Stimulated activated CD4-positive, alpha-beta T cell treated with anti-CD3 and anti-CD28 coated beads, Interleukin-1b, Interleukin-23, amount 100 ng/mL, for 4 hours (primary cell): ENCODE measurements at places on chromosomes 5 and 9.

GRCh38 chr9:72772661-72773060 lies 180.2 kb downstream of the ALDH1A1 start:
- no peak for DNase-seq

DNA sequence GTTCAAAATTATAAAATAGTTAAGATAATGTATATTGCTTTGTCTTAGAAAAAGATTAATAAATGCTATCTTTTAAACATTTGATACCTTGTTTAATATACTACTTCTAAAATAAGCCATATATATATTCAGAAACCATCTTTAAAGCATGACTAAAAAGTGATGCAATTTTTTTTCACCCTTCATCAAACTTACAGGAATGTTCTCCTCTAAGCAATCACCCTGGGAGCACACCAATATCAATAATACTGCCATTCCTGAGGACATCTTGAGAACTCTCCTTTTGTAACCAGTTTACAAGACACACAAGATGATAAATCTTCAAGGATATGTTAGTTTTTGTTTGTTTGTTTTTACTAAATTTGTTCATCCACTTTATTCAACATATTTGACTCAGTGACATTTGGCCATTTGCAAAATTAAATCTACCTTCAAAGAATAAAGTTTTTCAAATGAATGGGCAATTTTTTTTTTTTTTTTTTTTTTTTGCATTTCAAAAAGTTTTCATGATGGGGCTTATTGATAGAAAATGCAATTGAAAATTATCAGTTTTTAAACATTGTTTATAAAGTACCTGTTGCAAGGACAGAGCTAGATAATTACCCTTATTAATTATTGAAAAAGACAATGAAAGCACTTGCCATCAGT lies 17.2 kb downstream of the FOXD1 start:
- DNase-seq, result no peak

GRCh38 chr5:36683821-36684434 lies 77.5 kb downstream of the SLC1A3 start:
- DNase-seq, result no peak

GRCh38 chr5:158570502-158570901 lies 529.2 kb downstream of the EBF1 start:
- no peak for DNase-seq

DNA sequence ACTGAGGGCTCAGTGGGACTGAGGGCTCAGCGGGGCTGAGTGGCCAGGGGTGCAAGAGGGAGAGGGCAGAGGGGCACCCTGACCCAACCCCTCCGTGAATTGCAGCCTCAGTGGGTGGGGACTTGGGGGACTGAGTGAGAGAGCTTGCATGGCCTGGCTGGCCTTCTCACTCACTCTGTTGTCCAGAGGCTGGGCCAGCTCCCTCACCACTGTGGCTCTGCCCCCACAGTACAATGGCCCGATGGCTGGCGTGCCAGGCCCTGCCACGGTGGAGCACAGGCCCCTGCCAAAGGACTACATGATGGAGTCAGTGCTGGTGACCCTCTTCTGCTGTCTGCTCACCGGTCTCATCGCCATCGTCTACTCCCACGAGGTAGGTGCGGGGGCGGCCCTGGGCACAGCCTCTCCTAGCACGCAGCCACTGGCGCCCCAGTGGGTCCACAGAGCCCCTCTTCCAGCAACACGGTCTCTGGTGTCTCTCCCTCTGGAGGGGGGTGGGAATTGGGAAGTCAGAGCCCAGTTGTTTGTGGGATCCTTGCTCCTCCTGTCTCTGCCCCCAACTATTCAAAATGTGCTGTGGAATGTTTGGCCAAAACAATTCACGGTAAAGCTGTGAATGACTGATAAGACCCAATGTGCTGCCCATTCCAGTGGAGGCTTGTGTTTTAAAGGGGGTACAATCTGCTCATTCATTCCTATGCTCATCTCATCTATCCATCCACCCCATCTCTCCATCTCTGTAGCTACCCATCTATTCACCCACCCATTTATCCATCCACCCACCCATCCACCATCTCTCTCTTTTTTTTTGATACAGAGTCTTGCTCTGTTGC lies 10.7 kb downstream of the PRRT1B start:
- DNase-seq, result no peak

- no peak for DNase-seq
Observed at GRCh38 chr9:92950359-92950955, 3.1 kb downstream of the FGD3 start.

- no peak for DNase-seq
Observed at GRCh38 chr5:134053314-134053839, 48.6 kb upstream of the VDAC1 start.

DNA sequence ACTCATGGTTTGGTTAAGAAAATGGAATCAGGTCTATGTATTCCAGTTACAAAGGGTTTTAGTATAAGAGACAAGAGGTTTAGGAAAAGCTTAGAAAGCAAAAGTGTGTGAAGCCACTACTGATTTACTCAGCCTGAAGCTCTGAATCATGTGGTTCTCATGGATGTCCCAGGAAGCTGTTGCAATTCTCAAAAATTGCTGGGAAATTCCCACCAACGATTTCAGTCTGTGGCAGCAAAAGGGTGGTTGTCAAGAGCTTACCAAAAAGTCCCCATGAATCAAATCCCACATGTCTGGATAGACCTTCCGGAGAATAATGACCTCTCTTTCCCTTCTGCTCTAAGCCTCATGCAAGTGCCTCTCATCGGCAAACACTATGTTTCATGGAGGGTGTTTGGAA lies 929.9 kb downstream of the TLE4 start:
- DNase-seq, result no peak

- no peak for DNase-seq
Observed at GRCh38 chr9:99851500-99851822, 29.8 kb downstream of the NR4A3 start.

DNA sequence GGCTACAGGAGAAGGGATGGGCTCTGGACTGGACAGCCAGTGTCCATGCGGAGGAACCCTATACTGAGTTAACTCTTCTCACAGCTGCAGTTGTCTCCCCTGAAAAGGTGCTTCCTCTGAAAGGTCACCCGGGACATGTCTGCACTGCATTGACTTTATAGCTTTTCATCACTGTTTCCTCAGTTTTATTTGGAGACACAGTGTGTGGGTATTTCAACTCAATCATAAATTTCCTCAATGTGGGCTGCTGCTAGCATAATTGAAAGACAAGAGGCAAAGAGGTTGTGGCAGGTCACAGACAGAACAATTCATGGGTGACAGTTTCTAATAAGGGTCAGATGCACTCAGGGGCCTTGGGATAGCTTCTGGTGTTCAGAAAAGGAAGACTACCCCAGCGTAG lies 336.8 kb downstream of the KDM4C start:
- no peak for DNase-seq

DNA sequence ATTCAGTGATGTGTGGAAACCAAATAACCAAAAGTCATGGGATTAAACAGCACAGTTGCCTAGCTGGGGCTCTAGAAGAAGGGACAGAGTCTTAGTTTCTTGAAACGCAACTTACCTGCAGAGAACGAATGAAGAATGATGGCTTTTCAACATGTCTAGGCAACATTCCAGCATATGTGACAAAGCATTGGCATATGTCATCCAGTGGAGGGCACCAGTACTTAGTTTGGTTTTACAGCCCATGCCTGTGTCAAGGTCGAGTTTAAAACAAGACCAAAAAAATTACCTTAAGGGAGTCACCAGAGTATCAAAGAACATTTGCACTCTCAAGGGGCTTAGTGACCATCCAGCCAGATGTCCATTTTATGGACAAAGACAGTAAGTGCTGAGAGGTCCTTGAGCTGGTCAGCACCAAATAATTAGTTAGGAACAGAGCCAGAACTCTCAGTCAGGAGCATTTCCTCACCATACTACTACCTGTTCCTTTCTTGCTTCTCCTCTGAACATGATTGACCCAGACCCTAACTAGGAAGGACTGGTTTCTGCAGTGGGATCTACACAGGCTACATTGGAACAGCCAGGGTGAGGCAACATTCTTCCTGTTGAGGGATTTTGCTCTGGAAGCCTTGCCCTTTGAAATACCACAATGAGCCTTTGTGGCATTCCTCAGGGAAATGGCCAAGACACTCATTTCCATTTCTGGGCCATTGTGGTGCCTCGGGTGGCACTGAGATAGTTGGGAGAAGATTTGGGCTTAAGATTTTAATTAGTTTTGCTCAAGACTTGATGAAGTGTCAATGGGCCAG lies 75.4 kb upstream of the ANKH start:
- DNase-seq, result no peak

DNA sequence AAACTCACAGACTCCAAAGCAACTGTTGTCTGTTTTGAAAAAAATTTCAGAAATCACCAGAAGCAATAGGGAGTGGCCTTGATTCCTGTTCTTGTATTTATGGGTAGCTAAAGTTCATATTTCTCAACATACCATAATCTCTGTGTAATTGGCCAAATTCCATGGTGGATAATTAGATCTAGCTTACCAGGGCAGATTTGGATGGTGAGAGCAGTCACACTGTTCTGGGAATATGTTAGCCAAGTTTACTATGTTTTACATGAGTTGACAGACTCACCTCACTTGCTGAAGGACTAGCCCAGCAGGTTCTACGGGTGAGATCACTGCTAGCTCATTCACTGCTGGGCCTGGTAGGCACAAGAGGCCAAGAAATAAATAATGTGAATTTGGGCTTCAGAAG lies 32.7 kb upstream of the CDKN2B start:
- no peak for DNase-seq

GRCh38 chr9:95217936-95218335 lies 99.6 kb downstream of the FANCC start:
- DNase-seq, result no peak

- DNase-seq, result no peak
Observed at GRCh38 chr9:93456504-93456903, 3.1 kb upstream of the FAM120AOS start.

DNA sequence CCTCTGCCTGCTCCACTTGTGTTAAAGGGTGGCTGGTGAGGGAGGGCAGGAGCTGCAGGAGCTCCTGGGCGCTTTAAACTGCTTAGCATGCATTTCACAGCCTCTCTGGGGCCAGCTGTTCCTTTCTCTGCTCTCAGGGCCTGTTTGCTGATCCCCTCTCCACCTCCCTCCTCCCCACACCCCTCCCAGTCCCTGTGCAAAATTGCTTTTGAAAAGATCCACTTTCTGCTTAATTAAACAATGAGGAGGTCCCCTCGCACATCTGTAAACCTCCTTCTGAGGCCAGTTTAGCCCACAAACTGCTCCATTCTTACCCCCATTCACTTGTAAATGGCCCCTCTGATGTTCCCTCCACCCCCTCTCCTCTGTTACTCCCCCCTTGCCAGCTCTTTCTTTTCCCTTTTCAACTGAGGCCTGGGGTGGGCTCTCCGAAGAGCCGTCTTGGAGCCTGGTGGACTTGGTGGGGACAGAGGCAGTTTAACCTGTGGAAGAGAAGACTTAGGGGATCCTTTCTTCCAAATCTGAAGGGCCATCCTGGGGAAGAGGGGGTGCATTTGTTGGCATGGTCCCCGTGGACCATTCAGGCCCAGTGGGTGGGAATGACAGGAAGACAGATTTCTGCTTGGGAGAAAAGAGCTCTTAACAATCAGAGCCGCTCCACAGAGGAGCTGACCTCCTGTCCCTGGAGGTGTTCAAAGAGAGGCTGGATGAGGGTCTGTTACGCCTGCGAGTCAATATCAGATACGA lies 12.0 kb downstream of the URM1 start:
- DNase-seq, result no peak

GRCh38 chr9:116686135-116686534 lies 970 bp upstream of the TRIM32 start:
- DNase-seq, result no peak

DNA sequence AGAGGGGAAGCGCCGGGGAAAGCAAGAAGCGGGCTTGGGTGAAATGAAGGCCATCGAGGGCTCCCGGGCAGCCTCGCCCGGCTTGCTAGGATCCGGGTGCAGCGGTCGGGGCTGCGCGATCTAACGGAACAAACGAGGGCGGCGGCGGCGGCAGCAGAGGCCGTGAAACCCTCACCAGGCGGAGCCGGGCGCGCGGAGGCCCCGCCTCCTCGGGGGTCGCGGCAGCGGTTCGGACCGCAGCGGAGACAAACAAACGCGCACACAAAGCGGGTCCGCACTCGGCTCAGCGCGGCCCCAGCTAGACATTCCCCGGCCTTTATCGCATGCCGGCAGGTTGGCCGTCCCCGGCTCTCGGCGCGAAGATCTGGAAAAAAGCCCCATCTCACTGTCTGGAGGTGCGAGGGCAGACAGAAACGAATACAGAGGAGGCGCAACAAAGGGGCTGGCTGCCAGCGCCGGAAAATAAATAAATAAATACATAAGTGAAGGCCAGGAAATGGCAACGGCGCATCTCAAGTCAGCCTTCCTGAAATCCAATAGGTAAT lies 10.5 kb upstream of the TRIM36 start:
- DNase-seq, result peak; percentile 24

DNA sequence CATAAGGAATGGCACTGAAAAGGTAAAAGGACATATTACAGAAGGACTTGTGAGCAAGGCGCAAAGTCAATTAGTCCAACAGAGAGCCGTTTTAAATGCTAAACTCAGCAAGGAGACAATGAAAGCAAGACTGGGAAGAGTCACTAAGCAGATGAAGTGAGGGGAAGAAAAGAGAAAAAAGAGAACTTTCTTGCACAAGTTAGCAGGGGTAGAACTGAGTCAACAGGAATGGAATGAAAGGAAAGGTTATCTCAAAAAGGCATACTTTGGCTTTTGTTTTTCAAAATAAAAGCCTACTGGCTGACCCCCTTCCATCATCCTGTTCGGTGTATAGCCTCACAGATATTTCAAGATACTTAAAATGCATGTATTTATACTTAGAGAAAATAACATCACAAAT lies 75.0 kb downstream of the NR6A1 start:
- DNase-seq, result no peak

GRCh38 chr5:58025809-58026208 lies 434.1 kb downstream of the PLK2 start:
- DNase-seq, result no peak

DNA sequence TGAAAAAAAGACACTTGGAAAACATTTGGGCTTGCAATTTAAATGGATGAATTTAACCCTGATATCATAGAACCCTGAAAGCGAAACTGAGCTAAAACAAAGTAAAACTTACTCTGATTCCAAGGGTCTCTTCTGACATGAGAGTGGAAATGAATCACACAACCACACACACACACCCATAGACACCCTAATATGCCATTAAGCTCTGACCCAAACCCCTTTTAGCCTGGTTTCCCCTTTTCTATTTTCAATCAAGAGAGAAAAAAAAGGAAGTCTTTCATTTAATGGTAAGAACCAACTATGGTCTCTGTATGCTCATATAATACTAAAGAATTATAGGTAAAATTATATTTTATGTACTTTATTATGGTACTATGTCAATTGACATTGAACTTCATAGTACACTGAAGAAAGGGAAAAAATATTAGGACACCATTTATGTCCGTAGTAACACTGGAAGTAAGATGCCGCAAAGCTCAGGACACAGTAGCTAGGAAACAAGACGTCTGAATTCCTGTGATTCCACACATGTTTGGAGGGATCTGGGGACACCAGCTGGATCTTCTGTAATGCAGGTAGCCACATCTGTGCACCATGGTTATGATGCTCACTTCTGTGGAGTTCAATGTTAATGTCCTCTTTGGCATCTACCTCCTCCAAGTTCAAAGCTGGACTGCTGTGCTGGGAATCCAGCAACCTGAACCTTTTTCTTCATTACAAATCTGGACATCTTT lies 95.8 kb downstream of the PCSK1 start:
- DNase-seq, result no peak
